Sigmoid colon (tissue), 7 donors: ENCODE measurements at places on chromosomes 3 and 15. TPM values are rescaled to one million over a fixed set of nuclear protein-coding genes. Genes with fewer than 3 reads are reported as not detected.

- H3K36me3 ChIP-seq: peaks cover 43% of the 10 kb centered on the region
- no peak for DNase-seq
- no peak overlapping the region for H3K27ac ChIP-seq
- no peak overlapping the region for H3K4me3 ChIP-seq
- no peaks in the 10 kb centered on the region for H3K4me1 ChIP-seq
- H3K27me3 ChIP-seq: no peaks in the 10 kb centered on the region
These were observed 29.0 kb downstream of the ABHD6 start for GRCh38 chr3:58266577-58266976.

DNA sequence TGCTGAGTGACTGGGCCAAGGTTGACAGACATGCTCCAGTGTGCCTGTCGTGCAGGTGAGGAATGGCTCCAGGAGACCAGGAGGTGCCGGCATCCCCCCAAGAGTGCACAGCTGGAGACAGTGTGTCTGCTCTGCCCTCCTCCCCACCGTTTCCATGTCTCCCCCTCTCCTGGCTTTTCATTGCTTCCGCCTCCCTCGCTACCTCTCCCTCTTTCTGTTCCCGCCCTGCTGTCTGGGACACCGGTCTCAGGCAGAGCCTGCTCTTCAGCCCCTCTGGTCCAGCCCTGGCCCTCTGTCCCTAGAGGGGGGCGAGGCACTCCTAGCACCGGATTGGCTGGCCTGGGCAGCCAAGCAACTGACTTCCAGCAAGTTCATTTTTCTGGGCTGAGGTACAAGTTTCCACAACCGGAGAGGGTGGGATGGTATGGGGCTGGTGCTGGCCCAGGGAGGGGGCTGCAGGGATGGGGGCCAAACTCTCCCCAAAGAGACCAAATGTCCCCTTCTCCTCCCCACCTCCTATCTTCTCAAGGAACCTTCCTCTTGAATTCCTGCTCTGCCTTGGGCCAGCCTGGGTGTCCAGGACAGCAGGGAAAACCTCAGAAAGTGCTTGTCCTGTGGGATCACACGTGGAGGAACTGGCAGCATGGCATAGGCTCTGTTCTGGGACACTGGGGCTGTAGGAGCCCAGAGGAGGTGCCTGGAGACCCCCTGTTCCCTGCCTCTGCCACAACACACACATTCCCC is 32.6 kb downstream of the PRKCD start:
- DNase-seq: no peak
- H3K4me3 ChIP-seq: no peak overlapping the region
- H3K36me3 ChIP-seq: peaks cover 9% of the 10 kb centered on the region
- H3K4me1 ChIP-seq: peaks cover 26% of the 10 kb centered on the region
- H3K27me3 ChIP-seq: no peaks in the 10 kb centered on the region
- H3K27ac ChIP-seq: peak overlapping the region; percentile 50

Gene PLSCR4
- total RNA-seq: 67.4 TPM

Gene FBXO40
- total RNA-seq: not detected

- no peak overlapping the region for H3K27ac ChIP-seq
- H3K4me3 ChIP-seq: no peak overlapping the region
- H3K36me3 ChIP-seq: no peaks in the 10 kb centered on the region
These were observed 872.4 kb downstream of the NAALADL2 start for GRCh38 chr3:175731543-175731942.

Gene DUOX1
- 1.7 TPM for total RNA-seq

GRCh38 chr3:100548053-100548452 is 55.6 kb downstream of the TMEM45A start:
- H3K4me1 ChIP-seq: no peaks in the 10 kb centered on the region
- DNase-seq: no peak
- H3K36me3 ChIP-seq: no peaks in the 10 kb centered on the region
- H3K27me3 ChIP-seq: no peaks in the 10 kb centered on the region

GRCh38 chr15:36808411-36809160 is 229.2 kb downstream of the CDIN1 start:
- H3K4me1 ChIP-seq: peaks cover 55% of the 10 kb centered on the region
- H3K36me3 ChIP-seq: no peaks in the 10 kb centered on the region
- H3K27ac ChIP-seq: peak overlapping the region; percentile 44
- DNase-seq: no peak
- no peak overlapping the region for H3K4me3 ChIP-seq

Gene WNT7A
- not detected for total RNA-seq

Gene B3GALNT1
- total RNA-seq: 2.1 TPM

Gene BMF
- total RNA-seq: 18.0 TPM

Gene EPHB3
- 1.9 TPM for total RNA-seq

GRCh38 chr3:148598619-148599018 is 99.1 kb upstream of the AGTR1 start:
- no peak overlapping the region for H3K4me3 ChIP-seq
- H3K36me3 ChIP-seq: no peaks in the 10 kb centered on the region
- no peaks in the 10 kb centered on the region for H3K27me3 ChIP-seq
- no peak for DNase-seq

GRCh38 chr15:91881569-91882297 is 28.2 kb downstream of the SLCO3A1 start:
- no peaks in the 10 kb centered on the region for H3K4me1 ChIP-seq
- H3K27ac ChIP-seq: no peak overlapping the region
- no peaks in the 10 kb centered on the region for H3K36me3 ChIP-seq
- DNase-seq: no peak

GRCh38 chr3:23206366-23206765 is 3.2 kb downstream of the UBE2E2 start:
- no peak for DNase-seq
- no peaks in the 10 kb centered on the region for H3K27me3 ChIP-seq
- peaks cover 14% of the 10 kb centered on the region for H3K4me1 ChIP-seq
- H3K27ac ChIP-seq: no peak overlapping the region
- no peak overlapping the region for H3K4me3 ChIP-seq

Gene MYZAP
- 39.1 TPM for total RNA-seq
